ENCODE measurements at places on chromosomes 6 and 20.

- no peak for DNase-seq
Measured at GRCh38 chr6:38183856-38184584, 364.5 kb downstream of the ZFAND3 start.

DNA sequence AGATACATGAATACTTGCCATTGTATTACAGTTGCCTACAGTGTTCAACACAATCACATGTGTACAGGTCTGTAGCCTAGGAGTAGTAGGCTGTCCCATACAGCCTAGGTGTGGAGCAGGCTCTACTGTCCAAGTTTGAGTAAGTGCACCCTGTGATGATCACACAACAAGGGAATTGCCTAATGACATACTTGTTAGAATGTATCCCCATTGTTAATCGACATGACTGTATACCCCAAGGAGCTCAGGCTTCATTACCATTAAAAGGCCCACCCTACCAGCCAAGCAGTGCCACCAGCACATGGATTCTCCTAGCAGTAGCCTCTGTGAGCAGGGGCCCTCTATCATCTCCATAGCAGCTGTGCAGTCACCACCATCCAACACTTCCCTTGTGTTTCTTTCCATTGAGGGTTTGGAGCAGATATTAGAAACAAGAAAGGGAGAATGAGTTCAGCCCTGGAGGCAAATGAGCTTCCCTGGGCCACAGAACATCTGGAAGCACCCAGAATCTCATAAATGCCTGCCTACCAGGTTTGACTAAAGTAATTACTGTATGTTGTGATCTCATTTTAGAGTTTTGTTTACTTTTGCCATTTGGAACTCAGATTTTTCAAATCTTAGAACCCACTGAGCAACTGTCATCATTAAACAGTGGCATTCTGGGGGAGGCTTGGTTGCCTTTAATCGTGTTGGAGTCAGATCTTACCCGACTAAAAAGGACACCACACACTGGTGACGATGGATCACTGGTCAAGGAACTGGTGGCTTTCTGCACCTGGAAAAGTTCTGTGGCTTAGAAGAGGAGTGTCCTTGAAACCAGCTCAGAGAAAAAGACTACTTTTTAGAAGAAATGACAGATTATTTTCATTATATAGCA, 104.9 kb downstream of the TULP4 start:
- DNase-seq, result no peak

GRCh38 chr6:156777577-156778453, 637 bp downstream of the ARID1B start:
- DNase-seq, result no peak

- no peak for DNase-seq
Measured at GRCh38 chr6:159110013-159110412, 59.2 kb upstream of the FNDC1 start.

GRCh38 chr6:11484441-11484840, 53.1 kb upstream of the TMEM170B start:
- DNase-seq, result no peak

DNA sequence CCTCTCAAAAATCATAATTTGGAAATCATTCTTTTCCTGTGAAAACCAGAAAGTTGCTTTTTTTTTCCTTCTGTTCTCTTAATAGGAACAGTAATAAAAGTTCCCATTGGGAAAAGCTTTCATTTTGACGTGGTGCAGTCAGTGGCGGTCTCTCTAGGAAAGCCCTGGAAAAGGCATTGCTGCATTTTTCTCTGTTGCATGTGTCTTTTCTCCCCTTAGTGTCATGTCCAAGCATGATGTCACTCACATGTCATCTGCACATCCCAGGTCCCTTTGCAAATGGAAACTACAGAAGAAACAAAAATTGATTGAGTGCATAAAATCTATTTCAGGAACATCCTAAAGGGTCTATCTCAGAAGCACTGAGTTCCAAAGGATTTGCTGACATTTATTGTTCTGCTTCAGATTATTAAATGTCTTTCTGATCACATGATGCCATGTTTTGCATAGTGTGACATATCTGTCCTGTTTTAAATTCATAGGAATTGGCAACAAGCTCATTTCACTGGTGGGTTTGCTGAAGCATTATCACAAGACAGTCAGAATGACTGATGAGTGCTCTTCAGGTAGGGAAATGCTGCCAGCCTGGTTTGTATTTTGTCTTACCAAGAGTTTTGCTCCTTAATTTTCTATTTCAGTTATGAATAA, 208.7 kb downstream of the SOX4 start:
- DNase-seq, result no peak

DNA sequence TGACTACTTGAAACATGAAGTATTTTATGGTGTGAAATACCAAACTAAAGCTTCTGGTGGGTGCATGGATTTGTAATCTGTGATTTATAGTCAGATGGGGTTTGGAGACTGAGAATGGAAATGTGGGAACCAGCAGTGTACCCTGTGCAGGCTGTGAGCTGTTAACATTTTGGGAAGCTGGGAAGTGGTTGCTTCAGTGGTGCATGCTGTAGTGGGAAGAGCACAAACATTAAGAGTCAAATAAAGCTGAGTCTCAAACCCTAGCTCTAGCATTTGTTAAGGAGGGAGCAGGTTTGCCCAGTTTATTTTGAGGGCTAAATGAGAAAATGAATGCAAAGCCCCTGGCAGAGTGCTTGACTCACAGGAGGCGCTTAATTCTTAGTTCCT, 235.7 kb downstream of the ZFAND3 start:
- DNase-seq, result no peak

DNA sequence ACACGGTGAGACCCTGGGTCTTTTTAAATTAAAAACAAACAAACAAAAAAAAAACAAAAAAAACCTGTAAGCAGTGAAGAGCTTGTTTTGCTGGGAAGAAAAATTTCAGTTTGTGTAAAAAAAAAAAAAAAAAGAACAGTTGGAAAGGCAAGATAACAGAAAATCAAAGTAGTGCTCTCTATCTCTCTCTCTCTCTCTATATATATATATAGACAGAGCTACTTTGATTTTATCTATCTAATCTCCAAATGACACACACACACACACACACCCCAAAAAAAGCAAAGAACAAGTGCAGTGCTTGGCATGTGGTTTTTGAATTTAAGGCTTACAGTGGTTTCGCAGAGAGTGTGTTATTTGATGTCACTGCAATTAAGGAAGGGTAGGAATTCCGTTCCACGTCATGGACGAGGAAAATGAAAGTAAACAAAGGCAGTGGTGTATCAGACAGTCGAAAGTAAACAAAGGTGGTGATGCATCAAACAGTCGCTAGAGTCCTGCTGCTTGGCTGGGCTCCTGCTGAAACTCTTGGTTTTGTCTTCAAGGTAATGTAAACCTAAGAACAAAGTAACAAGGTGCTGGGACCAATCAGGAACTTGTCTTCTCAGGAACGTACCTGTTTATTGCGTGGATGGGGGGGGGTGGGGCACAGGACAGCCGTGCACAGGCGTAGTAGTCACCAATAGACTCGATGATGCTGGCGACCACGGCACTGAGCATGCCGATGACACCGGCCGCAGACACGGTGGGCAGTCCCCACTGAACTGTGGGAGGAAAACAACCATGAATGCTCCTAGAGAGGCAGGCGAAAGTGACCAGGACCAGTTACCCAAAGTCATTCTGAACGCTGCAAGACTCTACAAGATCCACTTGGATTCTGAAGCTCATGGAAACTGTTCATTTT, 131.8 kb downstream of the SLC23A2 start:
- DNase-seq, result no peak

DNA sequence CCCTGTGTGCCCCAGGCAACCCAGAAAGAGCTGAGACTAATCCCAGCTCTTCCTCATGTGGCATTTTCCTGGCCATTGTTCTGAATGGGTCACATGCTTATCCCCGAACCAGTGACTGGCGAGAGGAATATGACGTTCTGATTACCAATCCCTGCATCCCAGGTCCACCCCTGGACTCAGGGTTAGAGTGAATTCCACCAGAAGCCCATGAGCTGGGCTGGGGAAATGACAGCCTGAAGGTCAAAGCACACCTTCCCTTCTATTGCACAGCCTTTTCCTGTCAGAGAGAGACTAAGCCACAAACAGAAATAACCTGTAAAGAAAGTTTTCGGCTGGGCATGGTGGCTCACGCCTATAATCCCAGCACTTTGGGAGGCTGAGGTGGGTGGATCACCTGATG, 70.9 kb downstream of the ZNF217 start:
- no peak for DNase-seq

- DNase-seq, result no peak
Measured at GRCh38 chr20:56943946-56944945, 315.1 kb downstream of the TFAP2C start.

- no peak for DNase-seq
Measured at GRCh38 chr20:16143596-16143995, 429.7 kb downstream of the KIF16B start.

GRCh38 chr20:35730583-35731468, 11.2 kb downstream of the RBM39 start:
- DNase-seq, result no peak

- no peak for DNase-seq
Measured at GRCh38 chr20:37279820-37280219, 9.6 kb upstream of the MANBAL start.

DNA sequence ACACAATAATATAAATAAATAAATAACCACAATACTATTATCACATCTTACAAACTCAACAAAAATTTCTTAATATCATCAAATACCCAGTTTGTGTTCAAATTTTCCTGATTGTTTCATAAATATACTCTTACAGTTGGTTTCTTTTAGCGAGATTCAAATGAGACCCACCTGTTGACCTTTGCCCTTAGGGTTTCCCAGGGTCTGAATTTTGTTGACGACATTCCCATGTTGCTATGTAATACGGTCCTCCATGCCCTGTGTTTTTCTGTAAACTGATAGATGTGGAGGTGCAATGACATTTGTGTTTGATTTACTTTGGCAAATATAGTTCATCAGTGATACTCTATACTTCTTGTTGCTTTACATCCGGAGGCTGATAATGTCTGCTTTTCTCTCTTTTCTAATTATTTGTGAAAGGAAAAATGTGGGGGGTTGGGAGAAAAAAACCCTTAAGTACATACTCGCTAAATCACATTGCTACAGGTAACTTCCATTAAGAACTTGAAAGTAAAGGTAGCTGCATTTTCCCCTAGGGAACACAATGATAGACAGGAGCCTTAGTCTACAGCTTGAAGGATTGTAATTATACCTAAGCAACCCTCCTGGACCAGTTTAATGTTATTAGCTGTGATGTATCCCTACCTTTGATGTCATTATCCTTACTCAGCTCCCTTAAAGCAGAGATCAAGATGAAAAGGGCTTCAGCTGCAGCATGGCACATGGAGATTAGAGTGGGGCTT, 6.6 kb downstream of the MOG start:
- DNase-seq, result no peak

DNA sequence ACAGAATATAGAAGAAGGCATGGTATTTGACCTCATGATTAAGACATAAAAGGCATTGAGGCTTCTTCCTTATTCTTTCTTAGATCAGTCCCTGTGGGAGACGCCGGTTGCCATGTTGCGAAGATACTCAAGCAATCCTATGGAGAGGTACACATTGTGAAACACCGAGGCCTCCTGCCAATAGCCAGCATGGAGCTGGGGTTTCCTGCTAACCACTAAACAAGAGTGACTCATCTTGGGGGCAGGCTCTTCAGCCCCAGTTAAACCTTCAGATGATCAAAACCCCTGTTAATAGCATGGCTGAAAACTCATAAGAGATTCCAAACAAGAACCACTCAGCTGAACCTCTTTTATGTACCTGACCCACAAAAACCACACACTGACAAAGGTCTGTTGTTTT, 478.8 kb downstream of the CD83 start:
- peak; percentile 64 for DNase-seq

DNA sequence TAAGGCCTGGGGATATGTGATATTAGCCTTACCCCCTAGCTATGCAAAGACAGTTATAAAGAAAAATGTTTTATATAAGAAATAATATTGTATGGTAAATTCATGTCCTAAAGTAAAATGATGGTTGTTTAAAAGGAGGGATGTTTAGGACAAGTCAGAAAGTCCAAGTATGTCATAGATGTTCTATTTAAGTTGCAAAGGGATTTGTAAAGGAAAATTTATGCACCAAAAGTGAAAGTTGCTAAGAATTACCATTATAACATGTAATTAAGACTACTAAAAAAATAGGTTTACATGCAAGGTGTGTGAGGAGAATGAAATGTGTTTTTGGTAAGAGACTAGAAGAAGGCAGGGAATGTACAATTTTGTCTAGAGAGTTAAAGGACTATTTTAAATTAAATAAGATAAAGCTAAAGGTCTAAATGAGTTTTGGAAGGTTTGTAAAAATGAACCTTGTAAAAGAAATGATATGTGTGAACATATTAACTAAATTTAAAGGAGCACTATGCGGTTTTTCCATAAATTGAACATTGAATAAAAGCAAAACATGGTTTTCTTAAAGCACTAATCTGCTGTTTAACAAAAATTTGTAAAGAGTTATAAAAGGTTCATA, 22.7 kb upstream of the GOPC start:
- no peak for DNase-seq

DNA sequence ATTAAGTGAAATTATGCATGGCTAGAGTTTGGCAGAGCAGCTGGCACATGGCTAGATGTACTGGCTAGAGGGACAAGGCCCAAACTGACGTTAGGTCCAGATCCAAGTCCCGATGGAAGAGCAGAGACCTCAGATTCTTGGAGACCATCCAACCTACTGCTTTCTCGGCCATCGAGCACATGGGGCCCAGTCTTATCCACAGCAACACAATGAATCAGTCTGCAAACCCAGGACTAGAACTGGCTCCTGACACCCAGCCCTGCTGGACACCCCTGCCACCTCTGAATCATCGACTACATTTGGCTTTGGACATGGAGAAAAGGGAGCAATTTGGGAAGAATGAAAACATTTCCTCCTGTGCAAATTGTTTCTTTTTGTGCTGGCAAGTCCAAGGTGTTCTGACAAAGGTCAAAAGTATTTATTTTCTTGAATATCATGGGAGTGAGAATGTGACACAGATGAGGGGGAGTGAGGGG, 23.9 kb upstream of the YWHAB start:
- no peak for DNase-seq

DNA sequence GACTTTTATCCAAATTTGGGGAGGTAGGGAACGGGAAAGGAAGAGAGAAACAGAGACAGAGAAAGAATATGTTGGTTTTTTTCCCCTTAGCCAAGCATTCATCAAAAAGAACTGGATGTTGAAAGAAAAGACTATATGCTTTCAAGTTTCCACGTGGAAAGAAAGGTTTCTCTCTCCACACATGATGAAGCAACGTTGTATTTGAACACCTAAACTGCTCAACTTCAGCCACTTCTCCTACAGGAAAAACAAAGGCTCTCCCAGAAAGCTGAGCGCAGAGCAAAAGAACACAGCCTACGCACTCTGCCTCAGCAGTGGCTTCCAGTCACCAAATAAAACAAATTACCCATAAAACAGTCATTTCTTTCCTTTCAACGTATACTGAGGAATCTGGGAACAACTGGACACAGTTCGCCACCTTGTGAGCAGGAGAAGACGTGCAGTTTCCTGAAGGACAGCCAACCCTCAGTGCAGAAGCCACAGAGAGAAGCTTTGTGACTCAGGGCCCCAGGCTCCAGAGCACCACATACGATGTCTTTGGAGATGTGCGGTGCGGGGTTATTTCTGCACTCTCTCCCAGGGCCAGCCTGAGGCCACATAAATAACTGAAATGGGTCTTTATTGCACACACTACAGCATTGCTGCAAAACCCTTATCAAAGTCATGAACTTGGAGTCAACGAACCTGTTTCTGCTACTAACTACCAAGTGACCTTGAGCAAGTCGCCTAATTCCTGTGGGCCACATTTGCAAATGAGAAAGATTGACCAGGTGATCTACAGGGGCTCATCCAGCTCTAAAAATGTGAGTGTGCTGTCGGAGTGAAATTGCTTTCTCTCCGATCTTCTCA, 10.1 kb downstream of the IL17F start:
- DNase-seq, result no peak

- DNase-seq, result no peak
Measured at GRCh38 chr6:117908246-117909068, 1.4 kb downstream of the SLC35F1 start.

GRCh38 chr6:104710543-104711335, 149.0 kb downstream of the HACE1 start:
- DNase-seq, result no peak

Data from brain pericyte (primary cell).